ENCODE measurements at places on chromosomes 16 and 17.

- DNase-seq, result no peak
Observed at GRCh38 chr16:31440516-31441184, 1.9 kb downstream of the ZNF843 start.

DNA sequence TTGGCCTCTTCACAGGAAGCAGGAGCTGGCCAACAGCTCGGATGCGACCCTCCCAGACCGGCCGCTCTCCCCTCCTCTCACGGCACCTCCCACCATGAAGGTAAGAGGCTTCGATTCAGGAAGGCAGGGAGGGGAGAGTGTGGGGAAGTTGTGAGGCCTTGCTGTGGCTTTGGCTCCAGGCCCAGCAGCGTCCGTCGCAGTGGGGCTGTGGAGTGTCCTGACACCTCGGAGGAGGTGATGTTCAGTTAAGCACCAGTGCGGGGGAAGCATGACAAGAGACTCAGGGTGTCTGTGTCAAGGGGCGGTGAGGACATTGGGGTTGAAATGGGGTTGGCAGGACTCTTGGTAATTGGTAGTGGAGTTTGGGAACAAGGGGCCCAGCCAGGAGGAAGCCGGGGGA, 109.0 kb downstream of the RAP1GAP2 start:
- no peak for DNase-seq

- DNase-seq, result no peak
Observed at GRCh38 chr16:47858333-47858982, 297.3 kb downstream of the ABCC12 start.

- DNase-seq, result no peak
Observed at GRCh38 chr17:2580661-2581060, 12.8 kb upstream of the PAFAH1B1 start.

DNA sequence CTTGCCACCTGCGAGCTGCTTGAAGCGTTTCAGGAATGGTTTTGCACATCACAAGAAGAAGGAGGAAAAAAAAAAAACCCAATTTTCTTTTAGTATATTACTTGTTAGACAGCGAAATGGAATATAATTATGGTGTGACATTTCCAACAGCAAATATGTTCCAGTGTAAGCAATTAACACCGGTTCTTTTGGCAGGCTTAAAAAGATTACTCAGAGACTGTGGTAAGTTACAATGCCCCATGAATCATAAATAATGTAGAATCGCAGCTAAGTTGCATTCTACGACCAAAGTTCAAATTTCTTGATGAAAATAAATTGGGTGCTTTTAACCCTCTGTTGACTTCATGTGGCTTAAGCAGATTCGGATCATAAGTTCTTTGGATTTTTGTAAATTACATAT, 245.2 kb downstream of the XYLT1 start:
- no peak for DNase-seq

GRCh38 chr17:78915872-78916632, 9.1 kb downstream of the TIMP2 start:
- DNase-seq, result no peak

DNA sequence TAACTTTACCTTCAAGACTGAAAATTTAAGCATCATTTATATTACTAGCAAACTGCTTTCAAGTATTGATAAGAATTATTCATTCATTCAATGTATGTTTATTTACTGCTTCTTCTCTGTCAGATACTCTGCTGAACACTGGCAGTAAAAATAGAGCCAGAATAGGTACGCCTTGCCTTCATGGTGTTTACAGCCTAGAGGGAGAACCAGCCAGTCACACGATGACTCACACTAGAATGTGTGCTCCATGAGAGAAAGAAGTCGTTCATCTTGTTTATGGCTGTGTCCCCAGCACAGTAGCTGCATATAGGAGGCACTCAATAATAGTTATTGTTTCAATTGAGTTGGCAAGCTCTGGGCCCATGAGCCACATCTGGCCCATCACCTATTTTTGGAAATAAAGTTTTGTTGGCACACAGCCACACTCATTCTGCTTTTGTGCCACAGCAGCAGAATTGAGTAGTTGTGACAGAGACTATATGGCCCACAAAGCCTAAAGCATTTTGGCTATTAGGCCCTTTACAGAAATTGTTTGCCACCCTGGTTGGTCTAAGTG, 84.2 kb downstream of the TMC6 start:
- DNase-seq, result no peak

DNA sequence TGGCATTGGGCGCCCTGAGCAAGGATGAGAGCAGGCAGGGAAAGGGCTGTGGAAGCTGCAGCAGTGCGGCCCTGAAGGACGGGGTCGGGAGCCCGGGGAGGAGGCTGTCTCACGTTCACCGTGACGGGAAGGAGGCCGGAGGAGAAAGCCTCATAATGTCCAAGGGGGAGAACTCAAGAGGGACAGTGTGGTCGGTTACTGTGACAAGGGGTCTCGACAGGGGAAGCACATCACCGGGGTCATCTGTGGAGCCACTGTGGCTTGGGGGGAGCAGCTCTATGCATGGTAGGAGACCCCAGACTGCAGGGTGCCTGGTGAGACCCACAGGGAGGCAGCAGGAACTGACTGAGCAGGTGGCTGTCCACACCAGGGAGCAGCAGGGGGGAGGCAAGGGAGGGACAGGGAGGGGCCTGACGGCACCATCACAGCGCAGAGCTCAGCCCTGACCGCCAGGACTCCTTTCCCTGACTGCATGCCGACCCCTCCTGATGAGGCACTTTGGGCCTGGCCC, 154.6 kb upstream of the CHMP6 start:
- DNase-seq, result no peak

DNA sequence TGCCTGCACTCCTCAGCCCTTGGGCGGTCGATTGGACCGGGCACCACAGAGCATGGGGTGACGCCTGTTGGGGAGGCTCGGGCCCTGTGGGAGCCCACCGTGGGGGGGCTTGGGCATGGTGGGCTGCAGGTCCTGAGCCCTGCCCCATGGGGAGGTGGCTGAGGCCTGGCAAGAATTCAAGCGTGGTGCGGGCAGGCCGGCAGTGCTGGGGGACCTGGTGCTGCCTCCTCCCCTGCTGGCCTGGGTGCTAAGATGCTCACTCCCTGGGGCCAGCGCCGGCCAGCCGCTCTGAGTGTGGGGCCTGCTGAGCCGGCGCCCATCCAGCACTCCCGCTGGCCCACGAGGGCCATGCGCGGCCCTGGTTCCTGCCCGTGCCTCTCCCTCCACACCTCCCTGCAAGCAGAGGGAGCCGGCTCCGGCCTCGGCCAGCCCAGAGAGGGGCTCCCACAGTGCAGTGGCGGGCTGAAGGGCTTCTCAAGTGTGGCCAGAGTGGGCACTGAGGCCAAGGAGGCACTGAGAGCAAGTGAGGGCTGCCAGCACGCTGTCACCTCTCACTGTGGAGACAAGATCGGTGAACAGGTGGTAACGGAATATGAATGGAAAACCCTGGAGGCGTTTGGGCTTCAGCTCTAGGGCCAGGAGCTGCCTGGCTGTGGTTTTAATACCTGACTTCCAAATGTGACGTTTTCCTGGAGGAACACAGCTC, 28.5 kb downstream of the ST6GALNAC1 start:
- DNase-seq, result no peak

GRCh38 chr17:40818733-40819527, 3.5 kb downstream of the KRT10 start:
- peak; percentile 70 for DNase-seq

DNA sequence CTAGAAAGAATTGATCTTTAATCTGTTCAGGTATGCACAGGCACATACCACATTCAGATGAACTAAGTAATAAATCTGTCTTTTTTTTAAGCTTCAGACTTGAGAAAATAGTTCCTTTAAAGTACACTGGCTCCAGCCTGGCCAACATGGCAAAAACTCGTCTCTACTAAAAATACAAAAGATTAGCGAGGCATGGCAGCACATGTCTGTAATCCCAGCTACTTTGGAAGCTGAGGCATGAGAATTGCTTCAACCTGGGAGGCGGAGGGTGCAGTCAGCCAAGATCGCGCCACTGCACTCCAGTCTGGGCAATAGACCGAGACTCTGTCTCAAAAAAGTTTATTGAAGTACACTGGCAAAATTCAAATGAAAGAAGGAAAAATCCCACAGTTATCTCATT, 111.0 kb upstream of the NETO2 start:
- DNase-seq, result no peak

GRCh38 chr17:10420811-10421210, 939 bp downstream of the MYH8 start:
- no peak for DNase-seq

DNA sequence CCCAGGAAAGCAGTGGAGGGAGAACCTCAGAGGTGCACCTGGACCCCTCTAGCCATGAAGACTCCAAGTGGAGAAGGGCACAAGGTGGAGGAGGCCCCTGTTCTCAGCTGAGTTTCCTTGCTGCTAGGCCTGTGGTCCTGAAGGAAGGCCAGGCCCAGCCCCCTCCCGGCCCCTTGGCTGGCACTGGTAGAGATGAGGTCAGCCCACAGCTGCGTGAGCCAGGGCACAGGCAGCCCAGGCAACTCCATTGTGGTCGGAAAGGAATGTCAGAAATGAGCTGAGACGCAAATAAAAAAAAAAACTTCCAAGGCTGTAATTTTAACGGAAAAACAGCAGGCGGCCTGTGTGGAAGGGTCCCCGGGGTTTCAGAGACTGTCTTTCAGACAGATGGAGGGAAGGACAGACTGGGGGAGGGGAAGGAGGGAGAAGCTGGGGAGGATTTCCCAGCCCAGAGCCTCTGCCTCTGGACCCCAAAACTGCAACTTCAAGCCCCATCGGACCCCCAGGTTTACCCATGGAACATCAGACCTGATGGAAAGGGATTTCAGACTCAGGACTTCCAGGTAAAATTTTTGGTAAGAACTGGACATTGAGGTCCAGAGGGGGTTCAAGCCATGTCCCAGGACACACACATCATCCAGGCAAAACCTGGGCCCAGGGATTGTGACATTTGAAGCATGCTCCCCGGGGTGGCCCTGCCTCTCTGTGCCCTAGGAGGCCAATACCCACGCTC, 25.6 kb upstream of the MRPS23 start:
- DNase-seq, result no peak

DNA sequence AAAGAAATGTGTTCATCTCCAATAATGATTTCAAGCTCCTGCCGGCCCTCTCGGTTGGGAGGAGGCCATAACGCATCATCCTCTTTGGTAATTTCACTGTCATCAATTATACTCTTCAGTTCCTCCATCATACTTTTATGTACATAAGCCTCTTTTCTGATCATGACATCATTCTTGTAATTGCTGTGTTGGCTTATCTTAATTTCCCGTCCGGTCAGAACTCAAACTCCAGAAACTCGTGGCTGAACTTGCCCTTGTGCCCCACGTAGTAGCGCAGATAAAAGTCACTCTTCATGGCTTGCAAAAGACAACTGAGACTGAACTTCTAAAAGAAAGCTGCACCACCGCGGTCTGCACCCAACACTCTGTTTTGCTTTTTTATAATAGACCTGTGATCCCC, 13.6 kb downstream of the TMEM220 start:
- DNase-seq, result no peak

DNA sequence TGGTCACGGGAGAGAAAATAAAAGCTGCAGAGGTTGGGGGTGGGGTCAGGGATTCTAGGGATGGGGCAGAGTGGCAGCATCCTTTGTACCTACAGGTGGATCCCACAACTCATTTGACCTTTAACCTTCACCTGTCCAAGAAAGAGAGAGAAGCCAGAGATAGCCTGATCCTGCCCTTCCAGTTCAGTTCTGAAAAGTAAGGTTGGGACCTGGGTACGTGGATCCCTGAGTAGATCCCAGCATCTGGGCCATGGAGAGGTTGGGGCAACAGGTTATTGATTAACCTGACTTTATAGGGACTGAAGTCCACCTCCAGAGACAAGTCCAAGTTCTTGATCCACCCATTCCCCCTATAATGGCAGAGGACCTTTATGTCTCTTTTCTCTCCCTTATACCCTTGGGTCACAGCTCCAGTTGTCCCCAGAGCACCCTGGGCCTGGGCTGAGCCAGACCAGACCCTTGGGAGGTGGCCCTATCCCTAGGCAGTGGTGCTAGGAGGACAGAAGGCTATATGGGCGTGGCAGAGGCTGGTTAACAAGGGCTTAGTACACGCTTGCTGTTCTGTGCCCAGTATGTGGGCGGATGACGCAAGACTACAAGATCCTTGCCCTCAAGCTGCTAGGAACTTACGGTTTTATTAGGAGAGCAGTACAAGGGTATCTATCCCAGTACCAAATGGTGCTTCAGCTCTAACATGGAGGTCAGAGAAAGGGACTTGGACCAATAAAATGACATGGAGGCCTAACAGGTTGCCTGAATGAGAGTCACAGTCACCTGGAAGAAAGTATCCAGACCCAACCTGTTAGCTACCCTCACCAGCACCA, 3.3 kb downstream of the CLDN7 start:
- no peak for DNase-seq

GRCh38 chr17:6514371-6514770, 42.0 kb downstream of the PITPNM3 start:
- DNase-seq, result no peak
